ENCODE measurements at places on chromosomes 1 and 21. TPM values are rescaled to one million over a fixed set of nuclear protein-coding genes. Genes with fewer than 3 reads are reported as not detected.

CRYBG2 gene
- polyA plus RNA-seq, result 5.3 TPM

TEX38 gene
- not detected for polyA plus RNA-seq

WDR64 gene
- polyA plus RNA-seq, result 0.13 TPM

LCE2C gene
- not detected for polyA plus RNA-seq

PRAMEF14 gene
- not detected for polyA plus RNA-seq

NUCKS1 gene
- polyA plus RNA-seq, result 6.5 TPM

METTL18 gene
- polyA plus RNA-seq, result 3.1 TPM

ARHGAP30 gene
- 122 TPM for polyA plus RNA-seq

BSND gene
- polyA plus RNA-seq, result not detected

PCP4 gene
- not detected for polyA plus RNA-seq

HMGB4 gene
- polyA plus RNA-seq, result not detected

OR10Z1 gene
- polyA plus RNA-seq, result not detected

MSH4 gene
- polyA plus RNA-seq, result 0.20 TPM

SLAMF9 gene
- polyA plus RNA-seq, result not detected

DISP3 gene
- 1.5 TPM for polyA plus RNA-seq

PAX7 gene
- polyA plus RNA-seq, result not detected

OR2T4 gene
- not detected for polyA plus RNA-seq

ITGB3BP gene
- polyA plus RNA-seq, result 12.7 TPM

C1orf141 gene
- not detected for polyA plus RNA-seq

FCRL5 gene
- 80.1 TPM for polyA plus RNA-seq

ISG15 gene
- polyA plus RNA-seq, result 71.2 TPM

ESRRG gene
- not detected for polyA plus RNA-seq

GREM2 gene
- not detected for polyA plus RNA-seq

S100A9 gene
- 66.6 TPM for polyA plus RNA-seq

PTPRC gene
- 188 TPM for polyA plus RNA-seq

TMEM79 gene
- polyA plus RNA-seq, result 16.9 TPM

KRTAP12-2 gene
- not detected for polyA plus RNA-seq

DCST1 gene
- 0.52 TPM for polyA plus RNA-seq

POU3F1 gene
- polyA plus RNA-seq, result 0.63 TPM

CCDC181 gene
- not detected for polyA plus RNA-seq

CFHR3 gene
- polyA plus RNA-seq, result not detected

LAD1 gene
- polyA plus RNA-seq, result not detected

TNFRSF4 gene
- polyA plus RNA-seq, result 1.9 TPM

CDC42BPA gene
- polyA plus RNA-seq, result 0.04 TPM

TLR5 gene
- polyA plus RNA-seq, result 0.21 TPM

CAPN9 gene
- polyA plus RNA-seq, result not detected

PLEKHG5 gene
- not detected for polyA plus RNA-seq
